ENCODE measurements at places on chromosomes 5 and 9. TPM values are rescaled to one million over a fixed set of nuclear protein-coding genes. Genes with fewer than 3 reads are reported as not detected.

DNA sequence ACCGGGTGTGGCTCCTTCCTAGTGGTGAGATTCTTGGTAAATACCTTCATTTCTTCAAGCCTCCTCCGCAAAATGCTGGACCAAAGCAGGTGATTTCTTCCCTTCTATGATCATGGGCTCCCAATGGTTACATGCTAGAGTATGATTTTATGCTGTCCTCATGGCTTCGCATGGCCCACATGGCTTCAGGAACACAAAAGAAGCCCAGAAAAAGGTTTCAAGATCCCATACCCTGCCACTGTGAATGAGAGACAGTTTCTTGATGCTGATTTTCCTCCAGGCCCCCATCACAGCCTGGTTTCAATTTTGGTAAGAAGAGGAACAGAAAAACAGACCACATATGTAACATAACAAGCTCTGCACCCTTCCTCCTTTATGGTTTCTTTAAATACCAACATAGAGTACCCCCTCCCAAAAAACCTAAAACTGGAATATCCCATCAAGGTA is 2.4 kb upstream of the RXFP3 start:
- no peak for DNase-seq

CRB2 gene
- not detected for total RNA-seq

GRCh38 chr9:127174386-127175318 is 52.2 kb upstream of the ANGPTL2 start:
- DNase-seq, result no peak

DNA sequence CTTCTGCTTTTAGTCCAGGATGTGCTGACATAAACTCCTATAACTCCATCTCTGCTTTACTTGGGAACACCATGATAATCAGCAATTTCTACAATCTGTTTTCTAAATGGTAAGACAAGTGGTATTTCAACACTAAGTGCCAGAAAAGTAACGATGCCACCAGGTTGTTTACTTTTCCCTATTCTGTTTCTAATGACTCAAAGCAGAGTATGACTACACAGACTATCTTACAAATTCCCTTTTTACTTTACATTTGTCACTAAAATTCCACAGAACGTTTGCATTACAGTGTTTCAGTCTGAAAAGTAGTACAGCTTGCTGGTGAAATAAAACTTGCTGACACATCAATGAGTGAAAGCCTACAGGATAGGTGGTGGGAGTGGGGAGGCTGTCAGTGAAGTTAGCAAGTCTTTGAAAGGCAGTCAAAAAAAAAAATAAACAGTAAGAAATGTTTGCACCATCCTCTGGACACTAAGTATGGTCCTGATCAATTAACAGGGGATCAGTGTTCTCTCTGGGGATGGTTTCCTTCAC is 186.5 kb downstream of the LURAP1L start:
- DNase-seq, result peak; percentile 11

GRCh38 chr9:82073551-82074543 is 85.3 kb downstream of the SPATA31D1 start:
- DNase-seq, result no peak

- no peak for DNase-seq
These were observed 240.5 kb downstream of the ENC1 start for GRCh38 chr5:74400067-74400466.

- DNase-seq, result no peak
These were observed 218.6 kb downstream of the SNX18 start for GRCh38 chr5:54736003-54736797.

PCDHGC5 gene
- 2.6 TPM for total RNA-seq

DNA sequence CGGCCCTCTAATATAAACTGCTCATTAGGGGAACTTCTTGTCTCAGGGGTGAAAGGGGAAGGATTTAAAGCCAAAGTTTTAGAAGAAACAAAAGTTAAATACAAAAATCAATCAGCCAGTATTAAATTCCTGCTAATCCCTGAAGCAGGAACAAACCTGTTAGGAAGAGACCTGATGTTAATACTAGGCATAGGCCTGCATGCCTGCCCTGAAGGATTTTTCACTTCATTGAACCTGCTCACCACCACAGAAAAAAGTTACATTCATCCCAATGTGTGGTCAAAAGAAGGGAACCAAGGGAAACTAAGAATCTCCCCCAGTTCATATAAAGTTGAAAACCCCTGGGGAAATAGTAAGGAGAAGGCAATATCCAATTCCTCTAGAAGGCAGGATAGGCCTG is 9.4 kb upstream of the RNF180 start:
- DNase-seq, result no peak

SHOC1 gene
- total RNA-seq, result under 0.01 TPM

PIP5K1B gene
- under 0.01 TPM for total RNA-seq

- no peak for DNase-seq
These were observed 275.6 kb downstream of the KDM4C start for GRCh38 chr9:7033076-7034045.

DNA sequence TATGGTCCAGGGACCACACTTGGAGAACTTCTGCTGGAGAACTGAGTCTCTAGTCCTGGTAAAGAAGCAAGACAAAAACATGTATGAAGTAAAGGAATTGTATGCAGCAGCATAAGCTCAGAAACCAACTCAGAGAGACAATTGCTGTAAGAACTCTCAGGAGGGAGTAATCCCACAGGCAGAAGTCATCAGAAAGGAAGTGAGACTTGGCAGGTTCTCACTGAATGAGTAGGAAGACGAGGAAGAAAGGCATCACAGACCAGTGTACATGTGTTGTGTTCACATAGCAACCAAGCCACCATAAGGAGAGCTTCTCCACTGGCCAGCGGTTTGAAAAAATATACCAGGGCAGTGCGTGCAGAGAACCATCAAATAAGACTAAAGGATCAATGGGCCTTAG is 57.9 kb upstream of the FST start:
- peak; percentile 54 for DNase-seq

- peak; percentile 36 for DNase-seq
These were observed 141.9 kb downstream of the CDK5RAP2 start for GRCh38 chr9:120438111-120438510.
